Immature natural killer cell (primary cell): ENCODE measurements at places on chromosomes 12 and 14. TPM values are rescaled to one million over a fixed set of nuclear protein-coding genes. Genes with fewer than 3 reads are reported as not detected.

The AVPR1A gene
- not detected for polyA plus RNA-seq

The TRPV4 gene
- polyA plus RNA-seq = not detected

The NOXRED1 gene
- polyA plus RNA-seq = not detected

The NUMB gene
- polyA plus RNA-seq = 14.1 TPM

The COQ6 gene
- polyA plus RNA-seq = 11.2 TPM

The ENDOU gene
- not detected for polyA plus RNA-seq

The RHEBL1 gene
- 11.0 TPM for polyA plus RNA-seq

The NR1H4 gene
- polyA plus RNA-seq = not detected

The LAG3 gene
- 1.3 TPM for polyA plus RNA-seq

The IFNG-AS1 gene
- polyA plus RNA-seq = 2.2 TPM

The SLC8B1 gene
- polyA plus RNA-seq = 18.6 TPM

The CPNE6 gene
- polyA plus RNA-seq = not detected

The ZNF268 gene
- 6.9 TPM for polyA plus RNA-seq

The TROAP gene
- 4.1 TPM for polyA plus RNA-seq

The AMN1 gene
- 9.9 TPM for polyA plus RNA-seq

The ADAM21 gene
- 0.30 TPM for polyA plus RNA-seq

The MRPL52 gene
- 147 TPM for polyA plus RNA-seq

The CCDC184 gene
- 0.44 TPM for polyA plus RNA-seq

The PSMB11 gene
- polyA plus RNA-seq = not detected

The CAPS2 gene
- polyA plus RNA-seq = 6.2 TPM

The TAS2R46 gene
- polyA plus RNA-seq = not detected

The CEBPE gene
- not detected for polyA plus RNA-seq

The HOXC6 gene
- not detected for polyA plus RNA-seq

The ADAMTS20 gene
- polyA plus RNA-seq = not detected

The KRT83 gene
- not detected for polyA plus RNA-seq

The MDGA2 gene
- not detected for polyA plus RNA-seq

The ARMH4 gene
- 1.8 TPM for polyA plus RNA-seq
